ENCODE measurements at places on chromosomes 1 and 21. TPM values are rescaled to one million over a fixed set of nuclear protein-coding genes. Genes with fewer than 3 reads are reported as not detected.

FCRL1 gene
- polyA plus RNA-seq = not detected

TMOD4 gene
- 0.56 TPM for polyA plus RNA-seq

SF3B4 gene
- polyA plus RNA-seq = 23.6 TPM

MTARC1 gene
- polyA plus RNA-seq = 136 TPM

SPRR2F gene
- polyA plus RNA-seq = not detected

FAAH gene
- 24.6 TPM for polyA plus RNA-seq

KIF14 gene
- polyA plus RNA-seq = not detected

CFAP74 gene
- 0.22 TPM for polyA plus RNA-seq

IARS2 gene
- polyA plus RNA-seq = 70.9 TPM

GPR37L1 gene
- not detected for polyA plus RNA-seq

TMCC2 gene
- polyA plus RNA-seq = 0.92 TPM
